ENCODE measurements at places on chromosomes 7 and 10.

DNA sequence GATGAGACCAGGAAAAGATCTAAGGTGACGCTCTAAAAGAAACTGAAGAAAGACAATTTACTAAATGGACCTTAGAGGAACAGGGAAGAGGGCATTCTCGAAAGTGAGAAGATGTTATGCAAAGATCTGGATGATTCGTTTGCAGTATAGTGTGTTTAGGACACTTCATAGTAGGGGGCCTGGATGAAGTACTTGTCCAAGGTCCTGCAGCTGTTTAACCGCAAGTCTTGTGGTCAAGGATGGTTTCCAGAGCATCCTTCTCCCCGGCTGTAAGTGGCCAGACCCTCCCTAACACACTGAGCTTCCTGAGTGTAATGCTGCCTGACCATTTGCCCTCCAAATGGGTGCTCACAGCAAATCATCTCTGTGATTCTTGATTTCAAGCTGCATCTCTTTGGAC is 101.6 kb downstream of the XPNPEP1 start:
- no peak for DNase-seq

GRCh38 chr7:116021237-116021636 is 9.3 kb downstream of the TFEC start:
- peak; percentile 5 for DNase-seq

DNA sequence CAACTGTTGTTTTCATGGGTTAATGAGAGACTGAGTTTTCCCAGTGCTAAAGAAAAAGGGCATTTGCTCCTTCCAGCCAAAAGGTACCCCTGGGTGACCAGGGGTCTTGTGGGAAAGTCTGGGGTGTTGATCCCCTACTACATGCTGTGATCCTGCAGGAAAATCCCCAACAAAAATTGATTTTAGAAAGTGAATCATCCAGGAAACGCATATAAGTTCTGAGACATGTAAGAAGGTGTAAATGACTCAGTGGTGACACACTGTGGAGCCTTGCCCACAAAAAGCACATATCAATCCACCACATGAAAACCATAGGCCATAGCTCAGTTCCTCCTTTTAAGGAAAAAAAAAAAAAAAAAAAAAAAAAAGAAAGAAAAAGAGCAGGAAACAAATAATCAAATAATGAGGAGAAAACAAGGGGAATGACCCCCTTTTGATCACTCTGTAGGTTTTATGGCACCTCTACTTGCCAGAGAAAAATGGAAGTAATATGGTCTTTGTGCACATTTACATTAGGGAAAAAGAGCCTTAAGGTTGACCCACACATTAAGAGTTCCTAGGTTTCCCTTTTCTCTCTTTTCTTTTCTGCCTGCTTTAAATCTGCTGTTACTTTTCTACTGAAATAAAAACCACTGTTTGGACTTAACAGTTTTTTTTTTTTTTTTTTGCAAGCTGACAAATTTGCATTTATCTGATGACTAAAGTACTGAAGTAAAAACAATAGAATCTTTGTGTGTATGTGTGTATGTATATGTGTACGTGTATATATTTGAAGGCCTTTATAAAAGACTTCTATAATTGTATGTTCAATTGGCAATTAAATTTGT is 386.0 kb downstream of the KIF20B start:
- DNase-seq, result no peak

DNA sequence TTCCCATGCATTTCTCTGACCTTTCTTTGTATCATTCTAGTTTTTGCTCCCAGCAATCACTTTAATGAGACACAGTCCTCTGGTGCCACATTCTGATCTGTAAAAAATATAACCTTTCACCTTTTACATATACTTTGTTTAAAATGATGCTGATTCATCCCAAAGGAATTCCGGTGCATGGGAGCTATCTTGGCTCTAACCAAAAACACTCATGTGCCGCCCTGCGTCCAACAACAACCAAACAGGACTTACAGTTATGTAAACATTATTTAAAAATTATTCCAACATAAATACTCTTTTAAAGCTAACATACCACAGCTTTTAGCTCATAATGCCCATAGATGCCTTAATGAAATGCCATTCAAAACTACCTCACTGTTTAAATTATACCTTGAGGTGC is 7.7 kb upstream of the OPALIN start:
- no peak for DNase-seq

GRCh38 chr7:78499971-78500370 is 701.4 kb downstream of the PHTF2 start:
- DNase-seq, result no peak

- DNase-seq, result no peak
These were observed 53.2 kb upstream of the FAM20C start for GRCh38 chr7:139131-139530.

DNA sequence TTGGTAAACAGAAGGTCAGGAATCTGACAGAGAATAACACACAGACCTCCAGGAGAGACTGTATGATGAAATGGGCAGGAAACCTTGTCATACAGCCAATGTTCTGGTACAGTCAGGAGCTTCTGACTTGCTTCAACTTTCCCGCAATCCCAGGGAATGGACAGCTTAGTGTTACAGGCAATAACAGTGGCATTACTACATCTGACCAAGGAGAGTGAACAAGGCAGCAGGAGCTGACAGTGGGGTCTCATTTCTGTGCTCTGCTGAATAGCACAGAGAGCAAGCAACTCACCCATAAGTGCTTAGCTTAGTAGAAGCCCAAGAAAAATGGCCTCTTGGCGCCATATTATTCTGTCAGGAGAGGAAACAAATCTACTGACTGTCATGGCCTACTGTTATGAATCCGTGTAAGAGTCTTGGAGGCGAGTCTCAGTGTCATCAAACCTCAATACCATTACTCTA is 186.2 kb upstream of the MTPN start:
- DNase-seq, result no peak

- no peak for DNase-seq
These were observed 6.5 kb downstream of the SGCE start for GRCh38 chr7:94649450-94649849.

- peak; percentile 5 for DNase-seq
These were observed 1199.2 kb downstream of the SORCS3 start for GRCh38 chr10:105840288-105840770.

GRCh38 chr7:156752367-156753228 is 112.0 kb downstream of the RNF32 start:
- peak; percentile 53 for DNase-seq

- no peak for DNase-seq
These were observed 23.0 kb downstream of the GHRHR start for GRCh38 chr7:30986738-30987137.

All from cardiac muscle cell (in vitro differentiated cells and primary cell).